Dermis blood vessel endothelial cell (primary cell): ENCODE measurements at places on chromosomes 13 and 19. TPM values are rescaled to one million over a fixed set of nuclear protein-coding genes. Genes with fewer than 3 reads are reported as not detected.

The COG3 gene
- total RNA-seq: 33.4 and 34.5 TPM in 2 replicates

The ZNF541 gene
- 0.33 and 1.2 TPM in 2 replicates for total RNA-seq

The IGSF23 gene
- not detected in 2 replicates for total RNA-seq

The AKAP11 gene
- total RNA-seq: 22.5 and 36.7 TPM in 2 replicates

The RGL3 gene
- 2.1 and 4.3 TPM in 2 replicates for total RNA-seq

The NLRP5 gene
- not detected in 2 replicates for total RNA-seq

The ADGRE1 gene
- total RNA-seq: not detected in 2 replicates

The ONECUT3 gene
- not detected in 2 replicates for total RNA-seq

The SOHLH2 gene
- total RNA-seq: 0.17 and 0.23 TPM in 2 replicates

The SLC6A16 gene
- total RNA-seq: 0.28 and 1.0 TPM in 2 replicates

The PNMA8A gene
- total RNA-seq: under 0.01 and 0.98 TPM in 2 replicates

The SYNGR4 gene
- total RNA-seq: not detected in 2 replicates

The CASP14 gene
- not detected in 2 replicates for total RNA-seq

The TNNI3 gene
- not detected in 2 replicates for total RNA-seq

The ZNF416 gene
- 4.1 and 4.4 TPM in 2 replicates for total RNA-seq

The PROZ gene
- total RNA-seq: 0.17 TPM in 1 of 2 replicates, not detected in the other

The TUBA3C gene
- not detected in 2 replicates for total RNA-seq

The ATXN8OS gene
- total RNA-seq: not detected in 2 replicates

The SLAIN1 gene
- 10.6 and 11.1 TPM in 2 replicates for total RNA-seq

The AZU1 gene
- total RNA-seq: not detected in 2 replicates

The PIP5K1C gene
- 57.7 and 75.6 TPM in 2 replicates for total RNA-seq

The SAMD1 gene
- 22.3 and 25.2 TPM in 2 replicates for total RNA-seq

The GZMM gene
- not detected in 2 replicates for total RNA-seq
